ENCODE measurements at places on chromosomes 4 and X.
A peak's percentile ranks its signal among the peaks of the same experiment; 100 is the strongest.

- peak; percentile 83 for ATAC-seq
These were observed 6.6 kb upstream of the AGA start for GRCh38 chr4:177448850-177449249.

- ATAC-seq = no peak
These were observed 97.7 kb downstream of the KDM6A start for GRCh38 chrX:44970709-44971108.

DNA sequence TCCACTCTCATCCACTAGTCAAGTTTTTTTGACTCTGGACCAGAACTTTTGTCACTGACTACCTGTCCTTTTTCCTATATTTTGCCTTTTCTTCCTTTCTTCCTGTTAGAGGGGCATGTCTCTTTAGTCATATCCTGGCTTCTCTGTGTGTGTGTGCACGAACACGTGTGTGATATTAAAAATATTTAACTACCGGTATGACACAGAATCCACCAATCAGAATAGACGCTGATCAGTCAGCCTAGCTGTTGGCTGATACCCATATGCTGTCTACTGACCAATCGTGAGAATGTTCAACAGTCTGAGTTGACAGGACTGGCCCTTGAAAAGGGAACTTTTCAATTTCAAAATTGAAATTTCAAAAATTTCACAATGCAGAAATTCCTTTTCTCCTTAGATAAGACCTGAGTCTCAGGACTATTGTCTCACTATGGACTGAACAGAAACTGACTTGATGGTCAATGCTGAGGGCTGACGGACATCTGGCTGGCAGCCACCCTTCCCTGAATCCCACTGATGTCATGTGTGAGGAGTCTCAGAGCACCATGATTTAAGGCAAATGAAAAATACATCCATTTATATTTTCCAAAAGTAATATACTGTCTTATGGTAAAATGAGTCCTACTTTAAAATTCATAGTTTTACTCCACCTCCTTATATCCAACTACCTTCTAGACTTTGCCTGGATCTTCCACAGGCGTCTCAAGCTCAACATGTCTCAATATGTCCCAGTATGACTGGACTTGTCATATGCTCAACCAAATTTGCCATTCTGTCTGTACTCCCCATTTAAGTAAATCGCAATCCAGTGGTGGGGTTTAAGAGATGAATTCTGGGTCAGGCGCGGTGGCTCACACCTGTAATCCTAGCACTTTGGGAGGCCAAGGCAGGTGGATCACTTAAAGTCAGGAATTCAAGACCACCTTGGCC is 78.0 kb downstream of the CHRNA9 start:
- ATAC-seq = no peak

DNA sequence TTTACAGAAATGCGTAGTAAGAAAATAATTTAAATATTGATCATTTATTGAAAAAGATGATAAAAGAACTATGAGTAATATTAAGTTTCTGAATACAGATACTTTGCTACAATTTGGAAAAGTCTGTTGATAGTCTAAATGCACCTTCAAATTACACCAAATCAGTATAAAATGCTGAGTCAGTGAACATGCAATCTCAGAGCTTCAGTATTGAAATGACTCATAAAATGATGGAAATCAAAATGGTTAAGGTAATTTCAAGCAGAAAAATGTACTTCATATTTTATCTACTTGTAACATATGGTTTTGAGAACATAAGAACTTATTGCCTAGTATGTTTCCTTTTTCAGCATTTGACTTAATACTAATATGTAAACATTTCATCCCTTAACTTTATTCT is 448.2 kb downstream of the PCDH10 start:
- ATAC-seq = no peak

GRCh38 chr4:2497931-2498330 is 29.0 kb downstream of the RNF4 start:
- ATAC-seq = no peak

GRCh38 chr4:46444318-46445000 is 54.5 kb upstream of the GABRA2 start:
- no peak for ATAC-seq

GRCh38 chr4:125168531-125168930 is 146.2 kb upstream of the FAT4 start:
- no peak for ATAC-seq

DNA sequence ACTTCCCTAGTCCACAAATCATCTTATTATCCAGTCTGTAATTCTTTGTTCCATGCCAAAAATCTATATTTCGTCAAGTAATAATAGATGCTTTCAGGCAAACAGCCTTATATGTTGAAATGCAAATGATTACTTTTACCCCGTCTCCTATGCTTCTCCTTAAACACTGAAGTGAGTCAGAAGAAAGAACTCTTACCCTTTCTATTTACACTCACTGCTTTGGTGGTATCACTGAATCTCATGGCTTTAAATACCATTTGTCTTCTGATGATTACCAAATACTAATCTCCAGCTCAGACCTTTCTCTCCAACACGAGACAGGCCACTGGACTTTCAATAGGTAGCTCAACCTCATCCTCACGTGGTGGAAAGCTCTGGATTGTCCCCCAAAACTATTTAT is 558.1 kb downstream of the IL1RAPL1 start:
- ATAC-seq = no peak

DNA sequence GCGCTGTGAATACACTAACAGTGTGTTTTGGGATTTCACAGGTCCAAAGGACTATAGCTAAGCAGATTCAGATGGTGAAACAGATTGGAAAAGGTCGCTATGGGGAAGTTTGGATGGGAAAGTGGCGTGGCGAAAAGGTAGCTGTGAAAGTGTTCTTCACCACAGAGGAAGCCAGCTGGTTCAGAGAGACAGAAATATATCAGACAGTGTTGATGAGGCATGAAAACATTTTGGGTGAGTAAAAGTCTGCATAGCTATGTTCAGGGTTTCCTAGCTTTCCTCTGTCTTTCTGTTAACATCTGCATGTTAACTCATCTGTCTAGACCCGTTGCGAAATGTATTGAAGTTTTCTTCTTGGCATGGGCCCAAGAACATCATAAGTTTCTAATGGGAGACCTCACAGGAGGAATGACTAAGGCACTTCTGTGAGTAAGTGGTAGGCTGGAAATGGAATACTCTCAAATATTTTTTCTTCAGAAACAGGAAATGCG is 372.1 kb downstream of the BMPR1B start:
- peak; percentile 95 for ATAC-seq

GRCh38 chr4:40550196-40550595 is 79.5 kb downstream of the RBM47 start:
- no peak for ATAC-seq

DNA sequence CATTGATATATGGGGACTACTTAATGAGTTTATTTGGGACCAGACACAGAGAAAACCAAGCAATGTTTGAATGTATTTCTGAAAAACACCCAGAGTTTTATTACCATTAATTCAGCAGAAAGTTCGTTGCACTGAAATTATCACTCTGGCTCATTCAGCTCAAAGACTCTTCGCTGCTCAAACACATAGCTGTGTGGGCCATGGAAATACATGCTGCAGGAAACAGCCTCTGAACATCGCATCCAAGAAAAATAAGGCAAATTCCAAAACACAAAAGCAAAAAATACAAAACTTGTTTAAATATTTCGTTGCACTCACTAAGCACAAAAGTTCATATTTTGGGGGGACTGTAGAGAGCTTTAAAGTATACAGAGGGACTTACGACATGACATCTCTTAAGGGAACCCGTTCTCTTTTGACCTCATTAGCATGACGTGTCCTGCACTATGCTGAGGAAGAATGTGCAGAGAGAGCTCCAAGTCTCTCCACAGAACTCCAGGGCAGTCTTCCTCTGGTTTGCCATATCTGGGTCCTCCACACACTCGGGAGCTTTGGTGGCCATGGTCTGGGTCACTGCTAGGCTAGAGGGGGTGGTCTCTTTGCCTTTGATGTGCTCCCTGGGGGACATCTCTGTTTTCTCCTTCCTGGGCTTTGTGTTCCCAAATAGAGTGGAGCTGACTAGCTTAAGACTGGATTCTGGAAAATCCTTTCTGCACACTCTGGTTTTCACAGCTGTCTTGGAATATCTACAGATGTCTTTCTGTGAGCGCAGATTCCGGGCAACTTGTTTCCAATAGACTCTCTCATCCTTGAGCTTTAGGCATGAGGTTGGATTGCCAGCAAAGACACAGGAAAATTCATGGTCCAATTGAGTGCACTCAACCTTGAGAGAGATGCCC is 2.8 kb downstream of the FGFBP1 start:
- ATAC-seq = no peak

DNA sequence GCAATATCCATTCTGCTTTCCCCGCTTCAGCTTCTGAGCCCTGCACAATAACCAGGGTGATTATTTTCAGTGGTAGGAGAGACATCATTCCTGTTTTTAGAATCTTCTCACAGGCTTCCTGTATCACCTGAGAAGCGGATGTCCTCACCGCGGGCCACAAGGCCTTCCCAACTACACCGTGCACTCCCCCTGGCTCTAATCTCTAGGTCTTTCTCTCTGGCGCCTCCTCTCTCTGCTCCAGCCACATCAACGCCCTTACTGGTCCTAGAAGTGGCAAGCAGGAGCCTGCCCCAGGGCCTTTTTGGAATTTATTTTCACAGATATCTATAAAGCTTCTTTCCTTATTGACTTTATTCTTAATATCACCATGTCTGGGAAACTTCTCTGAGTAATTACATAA is 675.2 kb upstream of the FRG1 start:
- ATAC-seq = no peak

- ATAC-seq = peak; percentile 84
These were observed 235.3 kb downstream of the TENM3 start for GRCh38 chr4:182478475-182478874.

- ATAC-seq = no peak
These were observed 38.3 kb downstream of the MECP2 start for GRCh38 chrX:154059231-154059630.

GRCh38 chr4:100208964-100209363 is 18.7 kb upstream of the DDIT4L start:
- ATAC-seq = no peak

GRCh38 chrX:9566150-9566621 is 101.3 kb downstream of the TBL1X start:
- ATAC-seq = peak; percentile 82

GRCh38 chr4:23728393-23728792 is 161.5 kb downstream of the PPARGC1A start:
- no peak for ATAC-seq

GRCh38 chr4:915595-915994 is 16.5 kb downstream of the GAK start:
- ATAC-seq = no peak

GRCh38 chr4:88320780-88321373 is 36.5 kb upstream of the PPM1K start:
- ATAC-seq = peak; percentile 50

DNA sequence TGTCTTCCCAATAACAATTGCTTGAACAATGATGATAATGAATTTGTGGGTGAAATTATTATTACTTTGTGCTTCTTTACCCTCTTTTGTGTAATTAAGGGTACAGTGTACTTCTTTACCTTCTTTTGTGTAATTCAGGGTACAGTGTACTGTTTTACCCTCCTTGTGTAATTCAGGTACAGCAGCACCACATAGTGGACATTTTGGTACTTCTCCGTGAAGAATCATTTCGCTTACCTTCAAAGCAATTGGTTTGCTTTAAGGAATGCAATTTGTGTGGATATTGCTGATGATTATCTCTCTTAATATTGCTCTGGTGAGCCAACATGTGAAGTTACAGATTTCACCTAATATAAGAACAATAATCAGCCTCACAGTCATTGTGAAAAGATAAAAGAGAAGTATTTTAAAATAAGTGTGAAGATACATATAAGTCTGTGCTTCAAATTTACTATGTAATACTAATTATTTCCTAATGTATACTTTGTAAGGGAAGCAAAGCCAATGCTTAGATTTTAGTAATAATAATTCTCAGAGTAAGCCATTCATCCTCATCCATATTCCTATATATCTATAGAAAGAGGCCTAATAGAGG is 27.2 kb upstream of the SEC24B start:
- ATAC-seq = peak; percentile 94

DNA sequence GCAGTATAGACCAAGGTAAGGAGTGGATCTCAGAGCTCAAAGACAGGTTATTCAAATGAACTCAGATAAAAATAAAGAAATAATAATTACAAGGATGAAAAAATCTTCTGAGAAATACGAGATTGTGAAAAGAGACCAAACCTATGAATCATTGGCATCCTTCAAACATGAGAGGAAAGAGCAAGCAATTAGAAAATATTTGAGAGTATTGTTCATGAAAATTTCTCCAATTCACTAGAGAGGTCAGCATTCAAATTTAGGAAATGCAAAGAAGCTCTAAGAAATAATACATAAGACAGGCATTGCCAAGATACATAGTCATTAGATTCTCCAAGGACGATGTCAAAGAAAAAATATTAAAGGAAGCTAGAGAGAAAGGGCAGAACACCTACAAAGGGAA is 93.5 kb upstream of the GALNTL6 start:
- no peak for ATAC-seq

GRCh38 chrX:16807976-16808542 is 21.8 kb downstream of the TXLNG start:
- ATAC-seq = peak; percentile 73

- no peak for ATAC-seq
These were observed 94.6 kb upstream of the SMAD1 start for GRCh38 chr4:145387079-145387478.

GRCh38 chrX:9757366-9757765 is 8.3 kb downstream of the GPR143 start:
- ATAC-seq = no peak

DNA sequence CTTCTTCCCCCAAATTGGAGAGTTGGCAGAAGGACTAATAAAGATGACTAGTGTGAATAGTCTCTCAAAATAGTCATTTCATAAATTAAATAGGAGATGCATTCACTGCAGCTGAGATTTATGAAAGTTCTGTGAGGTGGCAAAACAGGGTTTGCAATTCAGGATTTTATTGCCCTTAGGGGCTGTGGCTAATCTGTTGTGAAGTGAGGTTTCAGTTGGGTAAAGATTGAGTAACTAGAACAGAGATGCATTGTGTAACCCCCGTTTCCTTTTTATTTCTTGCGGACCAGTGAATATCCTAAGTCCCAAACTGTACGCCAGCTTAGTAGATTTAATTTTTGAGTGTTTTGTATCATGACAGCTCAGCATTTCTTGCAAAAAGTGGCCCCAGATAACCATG is 16.2 kb upstream of the SCRG1 start:
- no peak for ATAC-seq

GRCh38 chrX:75228854-75229253 is 45.0 kb upstream of the UPRT start:
- no peak for ATAC-seq

GRCh38 chr4:7434766-7435150 is at the start of gene PSAPL1:
PSAPL1 (minus strand) TSS chr4:7434930; CDS start chr4:7434879, 51 bp downstream.
- peak; percentile 93 for ATAC-seq

DNA sequence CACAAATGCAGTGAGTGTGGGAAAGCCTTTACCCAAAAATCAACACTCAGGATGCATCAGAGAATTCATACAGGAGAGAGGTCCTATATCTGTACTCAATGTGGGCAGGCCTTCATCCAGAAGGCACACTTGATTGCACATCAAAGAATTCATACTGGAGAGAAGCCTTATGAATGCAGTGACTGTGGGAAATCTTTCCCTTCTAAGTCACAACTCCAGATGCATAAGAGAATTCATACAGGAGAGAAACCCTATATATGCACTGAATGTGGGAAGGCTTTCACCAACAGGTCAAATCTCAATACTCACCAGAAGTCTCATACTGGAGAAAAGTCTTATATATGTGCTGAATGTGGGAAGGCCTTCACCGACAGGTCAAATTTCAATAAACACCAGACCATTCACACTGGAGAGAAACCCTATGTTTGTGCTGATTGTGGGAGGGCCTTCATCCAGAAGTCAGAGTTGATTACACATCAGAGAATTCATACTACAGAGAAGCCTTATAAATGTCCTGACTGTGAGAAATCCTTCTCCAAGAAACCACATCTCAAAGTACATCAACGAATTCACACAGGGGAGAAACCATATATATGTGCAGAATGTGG is 79.3 kb downstream of the ZNF81 start:
- no peak for ATAC-seq

GRCh38 chrX:48696909-48697727 is 584 bp downstream of the SUV39H1 start:
- ATAC-seq = no peak

All from SK-N-SH treated with all-trans-retinoic acid at 6 μM for 48 hours (cell line).